ENCODE measurements at places on chromosomes 13 and 19. TPM values are rescaled to one million over a fixed set of nuclear protein-coding genes. Genes with fewer than 3 reads are reported as not detected.

LRRC8E gene
- total RNA-seq: 14.2 TPM

ZNF439 gene
- 3.3 TPM for total RNA-seq

CEACAM20 gene
- not detected for total RNA-seq

CPB2 gene
- not detected for total RNA-seq

CEBPA gene
- 2.8 TPM for total RNA-seq

FCER2 gene
- total RNA-seq: not detected

SIGLEC6 gene
- not detected for total RNA-seq

PABPC3 gene
- total RNA-seq: 0.17 TPM

NANOS3 gene
- total RNA-seq: not detected

ZNF575 gene
- total RNA-seq: 2.1 TPM

DMPK gene
- total RNA-seq: 43.2 TPM

B3GNT8 gene
- 3.4 TPM for total RNA-seq

ATP4A gene
- total RNA-seq: not detected

PLPPR3 gene
- total RNA-seq: not detected

ZNF304 gene
- 16.5 TPM for total RNA-seq

GNG7 gene
- under 0.01 TPM for total RNA-seq

GJB6 gene
- total RNA-seq: 27.5 TPM

ACP7 gene
- total RNA-seq: 3.3 TPM

C2CD4C gene
- total RNA-seq: 1.8 TPM

NLRP7 gene
- total RNA-seq: not detected

NECTIN2 gene
- total RNA-seq: 51.0 TPM

THOP1 gene
- total RNA-seq: 63.7 TPM

Data from mammary epithelial cell (primary cell).